HCT116 (cell line): ENCODE measurements at places on chromosomes 7 and 10. TPM values are rescaled to one million over a fixed set of nuclear protein-coding genes. Genes with fewer than 3 reads are reported as not detected.
A peak's percentile ranks its signal among the peaks of the same experiment; 100 is the strongest.

ASAH2 gene
- 10.7 TPM for total RNA-seq

NPC1L1 gene
- 0.15 TPM for total RNA-seq

LMTK2 gene
- total RNA-seq, result 17.8 TPM

RBP3 gene
- not detected for total RNA-seq

VWC2 gene
- total RNA-seq, result not detected

MNX1 gene
- 7.7 TPM for total RNA-seq

AKR1C8 gene
- total RNA-seq, result not detected

ZNF800 gene
- total RNA-seq, result 30.9 TPM

H2AZ2 gene
- 226 TPM for total RNA-seq

HTRA1 gene
- total RNA-seq, result 0.39 TPM

UNCX gene
- not detected for total RNA-seq

PAX4 gene
- not detected for total RNA-seq

GRCh38 chr7:156629873-156630272 is 10.7 kb upstream of the RNF32 start:
- no peaks in the 10 kb centered on the region for H3K27me3 ChIP-seq
- no peak overlapping the region for H3K27ac ChIP-seq
- H3K4me3 ChIP-seq, result no peak overlapping the region
- DNase-seq, result no peak
- no peaks in the 10 kb centered on the region for H3K36me3 ChIP-seq

GRCh38 chr7:112081778-112082177 is 124.4 kb downstream of the DOCK4 start:
- H3K27me3 ChIP-seq, result no peaks in the 10 kb centered on the region
- no peak for DNase-seq
- peaks cover 6% of the 10 kb centered on the region for H3K4me1 ChIP-seq
- H3K27ac ChIP-seq, result no peak overlapping the region
- H3K4me3 ChIP-seq, result no peak overlapping the region

GRCh38 chr7:134287916-134288659 is 28.6 kb downstream of the SLC35B4 start:
- DNase-seq, result no peak
- no peaks in the 10 kb centered on the region for H3K27me3 ChIP-seq
- no peaks in the 10 kb centered on the region for H3K36me3 ChIP-seq
- H3K27ac ChIP-seq, result no peak overlapping the region

DNA sequence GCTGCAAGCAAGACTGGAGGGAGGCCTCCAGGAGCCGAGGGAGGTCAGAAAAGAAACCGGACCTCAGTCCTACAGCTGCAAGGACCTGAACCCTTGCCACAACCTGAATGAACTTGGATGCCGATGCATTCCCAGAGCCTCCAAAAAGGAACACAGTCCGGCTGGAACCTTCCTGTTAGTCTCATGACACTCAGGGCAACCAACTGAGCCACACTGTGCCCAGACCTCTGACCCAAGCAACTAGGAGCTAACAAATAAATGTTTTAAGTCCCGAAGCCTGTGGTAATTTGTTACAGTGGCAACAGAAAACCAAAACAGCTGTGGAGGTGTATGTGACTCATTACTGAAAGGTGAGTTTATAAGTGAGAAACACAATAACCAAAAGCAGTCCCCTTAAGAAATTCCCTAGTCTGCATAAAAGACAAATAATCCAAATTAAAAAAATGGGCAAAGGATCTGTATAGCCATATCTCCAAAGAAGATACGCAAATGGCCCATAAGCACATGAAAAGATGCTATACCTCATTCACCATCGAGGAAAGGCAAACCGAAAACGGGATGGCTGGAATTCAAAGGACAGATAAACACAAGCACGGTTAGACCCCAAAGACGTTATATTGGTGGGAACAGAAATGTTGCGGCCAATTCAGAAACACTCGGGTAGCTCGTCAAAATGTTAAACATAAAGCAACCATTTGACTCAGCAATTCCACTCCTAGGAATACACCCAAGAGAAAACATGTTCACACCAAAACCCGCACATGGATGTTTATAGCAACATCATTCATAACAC is 24.8 kb downstream of the GNA12 start:
- no peak overlapping the region for H3K4me3 ChIP-seq
- H3K36me3 ChIP-seq, result no peaks in the 10 kb centered on the region

DNA sequence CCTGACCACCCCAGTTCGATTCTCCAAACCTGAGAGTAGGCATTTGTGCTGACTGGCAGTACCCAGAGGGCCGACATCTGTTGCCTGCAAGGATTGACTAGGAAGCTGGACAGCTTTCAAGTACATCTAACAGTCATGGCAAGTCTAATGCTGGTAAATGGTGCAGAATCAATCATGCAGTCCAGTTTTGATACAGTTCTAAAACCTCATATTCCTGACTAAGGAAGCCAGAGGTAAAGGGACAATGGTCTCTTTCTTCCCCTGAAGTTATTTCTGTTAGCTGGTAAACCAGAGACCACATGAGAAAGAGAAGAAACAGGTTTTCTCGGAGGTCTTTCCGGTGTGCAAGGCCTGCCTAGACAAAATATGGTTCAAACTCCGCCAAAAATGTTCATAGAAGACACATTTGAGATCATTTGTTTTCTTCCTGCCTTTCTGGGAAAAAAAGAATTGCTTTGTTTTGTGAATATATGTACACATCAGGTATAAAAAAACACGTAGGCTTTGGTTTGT is 97.1 kb downstream of the WDR37 start:
- no peak overlapping the region for H3K4me3 ChIP-seq
- H3K27ac ChIP-seq, result no peak overlapping the region
- no peak for DNase-seq
- H3K36me3 ChIP-seq, result no peaks in the 10 kb centered on the region
- no peaks in the 10 kb centered on the region for H3K4me1 ChIP-seq

DNA sequence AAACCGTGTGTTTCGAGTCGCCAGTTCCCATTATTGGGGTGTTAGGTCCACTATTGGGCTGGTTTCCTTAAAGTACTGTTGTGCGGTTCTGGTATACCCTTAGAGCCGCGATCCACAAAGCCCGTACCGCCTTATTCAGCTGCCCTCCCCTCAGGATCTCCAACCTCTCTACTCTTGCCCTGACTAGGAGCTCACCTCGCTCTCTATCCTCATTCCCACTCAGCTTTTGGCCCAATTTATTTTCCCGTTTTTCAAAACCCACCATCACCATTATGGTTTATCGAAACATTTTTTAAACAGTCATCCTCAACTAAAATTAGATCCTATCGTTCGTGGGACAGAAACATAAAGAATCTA is 461 bp upstream of the ETV1 start:
- H3K36me3 ChIP-seq, result no peaks in the 10 kb centered on the region
- no peak for DNase-seq
- H3K27me3 ChIP-seq, result no peaks in the 10 kb centered on the region
- peak overlapping the region; percentile 61 for H3K4me3 ChIP-seq
- peaks cover 9% of the 10 kb centered on the region; the same call in 1 of the 2 replicates for H3K4me1 ChIP-seq
- peak overlapping the region; percentile 68 for H3K27ac ChIP-seq

DNA sequence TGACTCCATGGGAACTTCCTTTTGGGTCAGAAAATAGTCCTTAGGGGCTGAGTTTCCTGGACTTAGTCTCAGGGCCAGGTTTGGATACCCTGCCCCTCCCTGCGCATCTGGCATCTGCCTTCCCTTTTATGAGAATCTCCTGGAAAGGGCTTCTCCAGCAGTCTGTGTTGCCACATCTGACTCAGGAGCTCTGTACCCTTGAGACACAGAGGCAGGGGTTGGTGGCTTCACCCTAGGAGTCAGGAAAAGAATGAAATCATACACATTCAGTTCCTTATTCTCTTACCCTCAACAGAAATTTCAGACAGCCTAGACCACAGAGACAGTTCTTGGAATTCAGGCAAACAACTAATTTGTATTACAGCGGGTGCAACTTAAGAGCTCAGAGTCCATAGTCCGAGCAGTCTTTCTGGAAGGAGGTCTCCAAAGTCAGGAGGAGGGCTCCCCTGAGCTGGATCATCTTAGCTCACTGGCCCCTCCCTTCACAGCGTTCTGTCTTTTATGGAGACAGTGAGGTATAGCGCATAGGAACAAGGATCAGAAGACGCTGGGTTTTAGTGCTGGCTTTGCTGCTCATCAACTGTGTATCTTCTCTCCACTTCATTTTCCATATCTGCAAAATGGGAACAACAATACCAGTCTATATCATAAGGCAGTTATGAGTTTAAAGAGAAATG is 3.0 kb upstream of the PLAU start:
- peaks cover 56% of the 10 kb centered on the region for H3K4me1 ChIP-seq
- H3K27ac ChIP-seq, result peak overlapping the region; percentile 92
- H3K36me3 ChIP-seq, result no peaks in the 10 kb centered on the region
- no peak for DNase-seq
- H3K27me3 ChIP-seq, result no peaks in the 10 kb centered on the region

DNA sequence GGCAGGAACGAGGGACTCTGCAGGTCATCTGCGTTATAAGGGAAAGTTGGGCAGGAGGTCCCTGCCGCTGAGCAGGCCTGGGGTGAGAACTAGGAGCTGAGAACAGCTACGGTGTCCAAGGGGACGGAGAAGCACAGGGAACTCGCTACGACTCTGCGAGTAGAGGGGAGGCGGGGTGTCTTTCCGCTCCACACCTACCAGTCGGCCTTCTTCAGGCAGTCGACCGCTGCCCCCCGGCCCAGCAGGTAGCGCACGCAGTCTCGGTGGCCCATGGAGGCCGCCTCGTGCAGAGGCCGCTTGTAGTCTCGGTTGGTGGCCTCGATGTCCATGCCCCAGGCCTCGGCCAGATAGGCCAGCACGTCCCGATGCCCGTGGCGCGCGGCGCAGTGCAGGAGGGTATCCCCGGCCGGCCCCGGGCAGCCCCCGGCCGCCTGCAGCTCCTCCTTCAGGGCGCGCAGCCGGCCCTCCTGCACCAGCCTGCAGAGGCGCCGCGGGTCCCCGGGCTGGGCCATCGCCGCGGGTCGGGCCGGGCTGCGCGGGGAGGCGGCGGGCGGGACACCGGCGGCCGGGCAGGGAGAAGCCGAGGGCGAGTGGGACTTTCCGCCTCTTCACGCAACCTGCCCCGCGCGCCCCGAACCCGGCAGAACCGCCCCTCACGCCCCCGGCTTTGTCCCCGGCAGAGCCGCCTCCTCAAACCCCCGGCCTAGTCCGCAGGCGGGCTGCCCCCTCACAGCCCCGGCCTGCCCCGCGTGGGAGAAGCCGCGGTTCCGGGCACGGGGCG is 660 bp downstream of the ANKRD16 start:
- H3K36me3 ChIP-seq, result peaks cover 24% of the 10 kb centered on the region
- H3K27ac ChIP-seq, result peak overlapping the region; percentile 78
- H3K27me3 ChIP-seq, result no peaks in the 10 kb centered on the region
- no peak for DNase-seq
- H3K4me1 ChIP-seq, result peaks cover 20% of the 10 kb centered on the region

DNA sequence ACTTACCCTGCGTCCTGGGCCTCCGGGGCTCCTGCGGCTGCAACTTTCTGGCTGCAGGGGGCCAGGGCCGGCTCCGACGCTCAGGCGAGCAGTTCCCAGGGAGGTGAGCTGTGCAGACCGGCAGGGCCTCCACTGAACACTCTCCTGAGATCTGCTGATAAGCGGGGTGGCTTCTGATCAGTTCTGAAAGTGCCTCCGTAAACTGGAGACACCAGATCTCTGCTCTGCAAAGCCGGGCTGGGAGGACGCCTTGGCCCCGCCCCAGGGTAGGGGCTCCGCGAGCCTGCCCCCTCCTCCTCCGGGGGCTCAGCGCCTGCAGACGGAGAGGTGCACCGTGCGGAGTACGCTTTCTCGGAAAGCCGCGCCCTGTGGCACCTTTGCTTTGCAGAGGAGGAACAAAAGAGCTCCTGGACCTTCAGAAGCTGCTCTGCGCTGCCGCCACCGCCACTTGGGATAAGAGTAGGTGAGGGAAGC is 141.3 kb upstream of the VKORC1L1 start:
- no peaks in the 10 kb centered on the region for H3K27me3 ChIP-seq
- H3K4me3 ChIP-seq, result no peak overlapping the region
- peaks cover 2% of the 10 kb centered on the region; the same call in 1 of the 2 replicates for H3K36me3 ChIP-seq
- DNase-seq, result no peak
- H3K4me1 ChIP-seq, result no peaks in the 10 kb centered on the region
- no peak overlapping the region for H3K27ac ChIP-seq

- H3K27me3 ChIP-seq, result no peaks in the 10 kb centered on the region
- no peaks in the 10 kb centered on the region for H3K36me3 ChIP-seq
- H3K4me1 ChIP-seq, result peaks cover 55% of the 10 kb centered on the region
Observed at GRCh38 chr10:63713191-63714144, 192.3 kb downstream of the REEP3 start.

- H3K4me3 ChIP-seq, result no peak overlapping the region
- H3K4me1 ChIP-seq, result peaks cover 33% of the 10 kb centered on the region
- no peaks in the 10 kb centered on the region for H3K27me3 ChIP-seq
- DNase-seq, result no peak
- no peaks in the 10 kb centered on the region for H3K36me3 ChIP-seq
Observed at GRCh38 chr10:73877533-73878160, 3.3 kb upstream of the CAMK2G start.

DNA sequence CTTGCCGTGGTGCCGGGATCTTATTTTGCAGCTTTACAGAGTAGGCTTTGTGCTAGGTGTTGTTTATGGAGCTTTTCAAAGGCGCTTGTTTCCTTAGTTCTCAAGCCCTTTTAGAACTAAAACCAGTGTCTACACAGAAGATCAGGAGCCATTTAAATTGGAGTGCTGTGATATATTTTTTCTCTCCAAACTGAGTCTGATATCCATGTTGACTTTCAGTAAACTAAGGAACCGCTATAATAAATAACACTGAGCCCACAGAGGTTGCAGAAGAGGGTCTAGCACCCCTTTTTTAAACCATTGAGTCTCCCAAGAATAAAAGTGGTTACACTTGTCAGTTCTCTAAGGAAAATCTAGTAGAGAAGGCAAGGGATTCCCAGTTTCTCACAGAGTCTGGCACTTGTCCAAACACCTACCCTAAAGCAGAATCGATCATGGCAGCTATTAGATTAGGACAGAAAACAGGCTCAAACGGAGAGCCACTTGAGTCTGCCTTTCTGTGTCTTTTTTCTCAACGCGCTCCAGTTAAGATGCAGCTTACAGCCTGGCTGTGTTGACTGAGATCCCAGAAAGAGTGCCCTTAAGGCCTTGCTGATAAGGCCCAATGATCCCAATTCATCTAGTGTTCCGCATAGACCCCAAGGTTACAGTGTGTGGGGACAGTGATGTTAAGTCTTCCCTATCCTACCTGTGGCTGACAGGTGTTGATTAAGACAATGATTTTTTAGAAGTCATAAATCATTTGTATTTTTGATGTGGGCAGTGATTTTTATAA is 804 bp downstream of the TMEM106B start:
- no peaks in the 10 kb centered on the region for H3K36me3 ChIP-seq
- H3K27ac ChIP-seq, result peak overlapping the region; percentile 94
- peak overlapping the region; percentile 54 for H3K4me3 ChIP-seq
- no peaks in the 10 kb centered on the region for H3K27me3 ChIP-seq
- H3K4me1 ChIP-seq, result peaks cover 18% of the 10 kb centered on the region

GRCh38 chr7:75640201-75640600 is 98.5 kb downstream of the HIP1 start:
- H3K36me3 ChIP-seq, result no peaks in the 10 kb centered on the region
- no peak overlapping the region for H3K27ac ChIP-seq
- no peaks in the 10 kb centered on the region for H3K27me3 ChIP-seq
- DNase-seq, result no peak
- no peak overlapping the region for H3K4me3 ChIP-seq

GRCh38 chr7:123485187-123485586 is 49.2 kb downstream of the IQUB start:
- no peaks in the 10 kb centered on the region for H3K27me3 ChIP-seq
- H3K36me3 ChIP-seq, result no peaks in the 10 kb centered on the region
- H3K4me1 ChIP-seq, result no peaks in the 10 kb centered on the region
- no peak for DNase-seq
- no peak overlapping the region for H3K4me3 ChIP-seq

GRCh38 chr10:13587391-13587790 is 626 bp downstream of the PRPF18 start:
- no peak overlapping the region; the same call in 1 of the 2 replicates for H3K27ac ChIP-seq
- DNase-seq, result no peak
- peaks cover 13% of the 10 kb centered on the region for H3K4me1 ChIP-seq
- H3K27me3 ChIP-seq, result no peaks in the 10 kb centered on the region
